ENCODE measurements at places on chromosomes 7 and 10. TPM values are rescaled to one million over a fixed set of nuclear protein-coding genes. Genes with fewer than 3 reads are reported as not detected.

DNA sequence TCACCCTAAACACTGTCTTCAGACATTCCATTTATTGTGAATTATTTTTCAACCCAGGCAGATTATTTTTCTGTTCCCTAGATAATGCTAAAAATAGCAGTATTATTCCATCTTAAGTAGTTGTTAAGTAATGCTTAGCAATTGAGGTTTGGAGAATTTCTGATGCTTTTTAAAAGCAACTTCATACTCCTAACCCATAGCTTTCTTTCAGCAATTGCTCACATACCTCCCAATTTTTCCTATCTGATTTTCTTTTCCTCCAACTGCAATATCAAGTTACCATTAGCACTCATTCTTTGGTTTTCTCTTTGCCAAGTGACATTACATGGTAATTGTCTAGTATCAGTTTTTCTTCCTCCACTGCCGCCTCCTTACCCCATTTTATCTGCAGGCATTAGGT lies 104.7 kb downstream of the GPR85 start:
- DNase-seq = no peak

The CFAP43 gene
- total RNA-seq = 0.21 TPM

The LEP gene
- total RNA-seq = not detected

DNA sequence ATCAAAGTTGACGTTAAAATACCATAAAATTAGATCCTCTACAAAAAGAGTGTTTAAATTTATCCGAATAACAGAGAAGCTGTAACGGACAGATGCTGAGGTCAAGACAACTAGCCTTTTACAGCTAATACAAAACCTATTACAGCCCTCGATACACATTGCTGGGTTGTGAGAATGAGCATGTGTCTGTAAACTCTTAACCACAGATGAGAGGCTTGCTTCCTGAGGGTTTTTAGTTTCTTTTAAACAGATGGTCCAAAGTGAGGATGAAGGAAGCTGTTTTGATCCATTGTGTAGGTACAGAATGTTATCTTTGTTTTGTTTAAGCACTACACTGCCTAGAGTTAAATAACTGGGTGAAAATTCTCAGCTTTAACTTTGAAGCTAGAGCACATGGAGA lies 578.2 kb downstream of the PARD3 start:
- no peak for DNase-seq

The NAT16 gene
- 0.15 TPM for total RNA-seq

GRCh38 chr7:141511676-141512396 lies 39.4 kb upstream of the AGK start:
- no peak for DNase-seq

All from Panc1 (cell line).